ENCODE measurements at places on chromosomes 16 and 17.

DNA sequence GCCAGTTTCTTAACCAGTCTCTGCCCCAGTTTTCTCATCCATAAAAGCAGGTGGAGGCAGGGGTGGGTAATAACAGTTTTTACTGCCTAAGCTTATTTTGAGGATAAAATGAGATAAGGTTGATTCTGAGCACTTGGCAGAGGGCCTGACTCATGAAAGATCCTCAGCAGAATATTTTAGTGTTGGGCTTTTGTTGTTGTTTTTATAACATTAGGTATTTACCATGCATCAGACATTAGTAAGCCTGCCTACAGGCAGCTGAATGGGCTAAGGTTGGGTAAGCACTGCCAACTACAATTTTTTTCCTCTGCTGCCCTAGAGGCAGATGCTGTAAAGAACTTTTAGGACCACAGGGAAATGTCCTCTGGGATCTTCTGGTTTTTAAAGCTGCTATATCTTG, 43.1 kb downstream of the SCNN1G start:
- no peak for DNase-seq

DNA sequence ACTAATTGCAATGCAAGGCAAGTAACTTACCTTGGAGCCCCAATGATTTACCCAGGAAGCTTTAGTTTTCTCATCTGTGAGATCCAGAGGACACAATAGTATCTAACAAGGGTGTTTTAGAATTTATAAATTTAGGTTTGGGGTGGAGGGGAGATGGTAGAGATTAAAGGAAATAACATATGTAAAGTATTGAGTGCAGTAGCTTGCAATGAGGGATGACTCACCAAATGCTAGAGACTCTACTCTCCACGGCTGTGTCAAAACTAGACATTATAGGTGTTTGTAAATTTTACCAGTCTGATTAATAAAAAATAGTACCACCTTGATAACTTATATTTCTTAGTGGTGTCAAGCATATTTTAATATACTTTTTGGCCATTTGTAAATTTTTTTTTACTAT, 3.7 kb upstream of the ABCA9 start:
- DNase-seq = no peak

- no peak for DNase-seq
Observed at GRCh38 chr16:54291656-54292487, 5.3 kb upstream of the IRX3 start.

DNA sequence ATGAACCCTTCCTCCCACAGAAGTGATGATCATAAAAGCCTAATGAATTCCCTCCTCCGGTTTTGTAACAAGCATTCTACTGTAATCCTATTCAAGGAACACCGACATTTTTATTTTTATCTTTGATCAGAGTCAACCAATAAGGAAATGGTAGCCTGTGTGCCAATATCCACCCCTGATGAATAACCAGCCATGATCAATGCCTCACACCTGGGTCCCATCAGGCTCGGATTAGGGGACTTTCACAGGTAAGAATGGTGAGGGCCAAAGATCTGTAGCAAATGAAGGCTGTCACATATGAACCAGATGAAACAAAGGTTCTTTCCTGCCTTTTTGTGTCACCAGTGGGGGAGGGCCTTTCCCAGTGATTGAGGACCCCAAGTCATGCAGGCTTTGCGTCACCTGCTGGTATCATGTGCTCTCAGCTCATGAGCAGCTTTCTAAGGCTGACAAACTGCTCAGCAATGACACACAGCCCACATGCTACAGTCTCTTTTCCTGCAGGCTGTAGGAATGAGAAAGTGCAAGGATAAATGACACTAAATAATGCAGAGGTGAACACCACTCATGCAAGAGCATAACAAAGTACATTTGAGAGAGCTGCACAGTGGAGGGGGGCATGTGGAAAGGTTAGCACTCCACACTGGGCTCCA, 34.9 kb downstream of the TOM1L2 start:
- no peak for DNase-seq

GRCh38 chr17:62750631-62751051, 57.5 kb downstream of the MARCHF10 start:
- no peak for DNase-seq

DNA sequence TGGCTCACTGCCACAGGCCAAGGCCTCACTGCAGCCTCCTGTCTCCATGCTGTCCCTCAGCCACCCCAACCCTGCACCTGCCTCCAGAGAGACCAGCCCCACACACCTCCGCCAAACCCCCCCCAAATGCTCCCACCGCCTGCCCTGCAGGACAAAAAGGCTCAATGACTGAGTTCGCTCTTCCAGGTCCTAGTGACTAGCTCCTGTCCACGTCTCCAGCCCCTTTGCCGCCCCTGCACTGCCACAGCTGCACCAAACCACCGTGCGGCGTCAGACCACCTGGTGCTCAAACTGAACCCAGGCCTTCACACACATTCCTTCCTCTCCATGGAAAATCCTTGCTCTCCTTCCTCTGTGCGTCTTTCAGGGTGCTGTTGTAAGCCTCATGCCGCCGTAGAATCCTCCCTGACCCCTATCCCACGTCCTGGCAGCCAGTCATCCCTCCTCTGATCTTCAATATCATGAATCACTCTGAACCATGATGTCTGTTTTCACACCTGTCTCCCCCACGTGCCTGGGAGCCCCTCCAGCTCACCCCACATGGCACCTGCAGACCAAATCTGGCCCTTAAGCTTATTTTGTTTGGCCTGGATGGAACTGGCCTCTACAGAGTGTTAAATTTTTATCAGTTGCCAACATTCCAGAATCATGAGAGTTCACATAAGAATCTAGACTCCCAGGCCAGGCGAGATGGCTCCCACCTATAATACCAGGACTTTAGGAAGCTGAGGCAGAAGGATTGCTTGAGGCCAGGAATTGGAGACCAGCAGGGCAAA, 4.3 kb upstream of the GSG1L start:
- DNase-seq = peak; percentile 69

- no peak for DNase-seq
Observed at GRCh38 chr16:85170066-85170491, 57.8 kb upstream of the CIBAR2 start.

GRCh38 chr16:66563574-66564334, 2.5 kb upstream of the CMTM1 start:
- DNase-seq = no peak

DNA sequence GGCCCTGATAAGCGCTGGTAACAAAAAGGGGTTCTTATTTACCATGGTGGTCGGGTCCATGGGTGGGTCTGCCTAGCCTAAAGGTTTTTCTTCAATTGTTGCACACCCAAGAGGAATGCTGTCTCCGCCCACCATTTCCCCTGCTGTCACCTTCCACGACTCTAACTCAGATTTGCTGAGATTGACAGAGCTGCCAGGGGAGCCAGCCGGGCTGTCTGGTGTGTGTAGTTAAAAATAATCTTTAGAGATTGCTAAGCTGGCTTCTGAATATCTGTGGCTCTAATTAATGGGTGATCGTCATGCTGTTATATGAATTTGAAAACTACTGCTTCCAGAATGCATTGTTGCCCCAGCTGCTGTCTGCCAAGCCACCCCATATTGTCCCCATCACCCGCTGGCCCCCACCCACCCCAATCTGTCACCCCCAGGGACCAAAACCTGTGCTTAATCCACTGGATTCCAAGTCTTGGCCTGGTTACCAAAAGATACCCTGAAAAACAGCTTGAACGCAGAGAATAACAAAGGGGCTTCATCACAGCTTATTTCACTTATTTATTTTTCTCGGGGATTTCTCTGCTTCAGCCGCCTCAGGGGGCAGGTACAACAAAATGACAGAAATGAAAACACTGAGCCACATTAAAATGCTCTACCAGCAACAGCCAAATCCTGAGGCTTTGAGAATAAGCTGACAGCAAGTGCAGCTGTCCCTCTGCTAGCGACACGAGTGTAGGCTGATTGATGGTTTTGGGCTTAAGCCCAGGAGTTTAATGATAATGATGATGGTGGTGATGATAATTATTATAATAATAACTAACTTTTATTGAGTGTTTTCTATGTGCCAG, 46.1 kb upstream of the NLK start:
- no peak for DNase-seq

Measured in kidney glomerular epithelial cell (primary cell).